ENCODE measurements at places on chromosomes 12 and 14.

DNA sequence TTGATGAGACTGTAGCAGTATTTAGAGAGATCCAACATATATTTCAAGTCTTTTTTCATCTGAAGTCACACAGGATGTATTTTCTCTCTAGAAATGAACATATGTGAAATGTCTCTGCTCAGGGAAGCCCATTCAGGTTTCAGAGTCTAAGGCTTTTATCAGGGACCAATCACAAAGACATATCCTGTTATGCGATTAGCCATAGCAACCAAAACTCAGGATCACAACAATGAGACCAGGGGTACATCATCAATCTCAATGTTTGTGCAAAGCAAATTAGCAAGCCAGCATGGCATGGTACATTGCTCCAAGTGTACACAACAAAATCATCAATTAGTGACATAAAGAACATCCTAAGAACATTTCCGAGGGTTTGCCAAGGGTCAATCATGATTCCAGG lies 99.2 kb upstream of the AMN1 start:
- DNase-seq = no peak

GRCh38 chr14:93068711-93069110 lies 47.0 kb downstream of the ITPK1 start:
- DNase-seq = no peak

DNA sequence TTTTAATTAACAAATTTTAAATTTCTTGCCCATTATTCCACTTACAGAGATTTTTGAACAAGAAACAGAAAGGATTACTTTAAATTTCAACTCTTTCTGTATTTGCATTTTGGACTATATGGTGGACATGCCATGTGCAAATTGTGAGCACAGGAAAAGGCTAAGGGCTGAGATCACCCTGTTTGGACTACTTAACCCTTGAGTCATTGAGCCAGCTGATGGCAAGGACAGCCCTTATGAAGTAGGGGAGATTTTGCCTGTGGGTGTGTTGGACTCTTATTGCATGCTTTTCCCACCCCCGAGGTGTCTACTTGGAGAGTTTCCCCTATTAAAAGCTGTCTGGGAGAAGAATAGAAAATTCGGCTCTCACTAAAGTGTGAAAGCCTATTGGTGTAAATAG lies 17.2 kb downstream of the DERA start:
- no peak for DNase-seq

- DNase-seq = no peak
These were observed 25.3 kb downstream of the DDHD1 start for GRCh38 chr14:53127832-53128231.

- no peak for DNase-seq
These were observed 994.0 kb upstream of the FLRT2 start for GRCh38 chr14:84535976-84536375.

GRCh38 chr14:67170660-67171059 lies 18.6 kb upstream of the GARIN2 start:
- DNase-seq = no peak

DNA sequence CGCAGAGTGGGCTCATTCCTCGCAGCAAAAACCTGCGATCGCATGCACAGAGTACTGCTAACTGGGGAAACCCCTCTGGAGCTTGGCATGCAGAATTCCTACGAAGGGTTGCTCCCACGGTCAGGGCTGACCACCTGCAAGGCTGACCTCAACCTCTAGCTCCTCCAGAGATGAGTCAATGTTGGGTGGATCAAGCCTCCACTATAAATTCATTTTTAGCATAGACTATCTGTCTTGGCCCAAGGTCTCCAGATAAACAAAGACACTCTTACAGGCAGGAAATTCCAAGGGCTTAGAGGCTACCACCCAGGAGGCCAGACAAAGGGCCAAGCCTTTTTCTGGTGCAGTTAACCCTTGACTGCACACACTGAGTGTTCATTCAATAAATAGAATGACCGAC lies 296.5 kb downstream of the TMEM132D start:
- DNase-seq = no peak

Measured in NCI-H510A treated with DMSO at 0.1 percent for 48 hours (cell line).